IMR-90 (cell line): ENCODE measurements at places on chromosomes 3 and 15.

DNA sequence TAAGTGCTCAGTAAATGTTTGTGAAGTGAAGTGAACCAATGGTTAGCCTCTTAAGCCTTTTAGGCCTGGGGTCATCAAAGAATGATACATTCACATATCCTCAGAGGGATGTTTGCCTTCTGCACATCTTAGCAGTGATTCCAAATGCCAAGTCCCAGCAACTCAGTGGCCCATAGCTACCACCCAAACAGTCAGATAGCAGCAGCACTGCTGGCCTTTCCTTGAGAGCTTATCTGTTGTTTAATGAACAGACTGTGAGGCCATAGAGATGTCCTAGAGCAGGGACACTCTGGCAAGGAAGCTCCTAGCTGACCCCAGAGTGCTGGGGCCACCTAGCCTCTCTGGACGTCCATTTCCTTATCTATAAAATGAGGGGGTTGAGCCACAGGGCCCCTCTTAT, 86.8 kb downstream of the CYP19A1 start:
- DNase-seq, result no peak

GRCh38 chr3:187586226-187586625, 84.0 kb downstream of the SST start:
- no peak for DNase-seq

GRCh38 chr15:49415638-49416037, 7.4 kb upstream of the FGF7 start:
- peak; percentile 97 for DNase-seq

GRCh38 chr3:17639257-17639656, 103.2 kb downstream of the TBC1D5 start:
- peak; percentile 82 for DNase-seq
